ENCODE measurements at places on chromosomes 1 and 21. TPM values are rescaled to one million over a fixed set of nuclear protein-coding genes. Genes with fewer than 3 reads are reported as not detected.

DNA sequence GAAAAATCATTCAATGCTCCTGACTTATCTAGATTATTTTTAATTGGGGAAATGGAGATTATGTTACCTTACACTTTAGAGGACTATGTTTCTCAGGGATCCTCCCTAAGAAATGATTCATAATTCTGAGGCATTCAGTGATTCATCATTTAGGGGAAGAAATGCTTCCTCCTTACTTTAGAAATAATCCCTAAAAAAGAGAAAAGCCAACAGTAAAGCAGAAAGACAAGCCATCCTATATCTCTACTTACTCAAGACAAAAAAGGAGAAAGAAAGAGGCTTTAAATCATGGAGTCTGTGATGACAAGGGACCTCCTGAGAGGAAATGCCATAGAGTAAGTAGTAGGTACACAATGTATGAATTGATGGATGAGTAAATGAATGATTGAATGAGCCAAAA, 137.0 kb downstream of the BRINP2 start:
- no peak for DNase-seq

CDCA8 gene
- 2.2 TPM for total RNA-seq

- no peak for DNase-seq
These were observed 172.8 kb upstream of the GREM2 start for GRCh38 chr1:240784776-240785175.

DNA sequence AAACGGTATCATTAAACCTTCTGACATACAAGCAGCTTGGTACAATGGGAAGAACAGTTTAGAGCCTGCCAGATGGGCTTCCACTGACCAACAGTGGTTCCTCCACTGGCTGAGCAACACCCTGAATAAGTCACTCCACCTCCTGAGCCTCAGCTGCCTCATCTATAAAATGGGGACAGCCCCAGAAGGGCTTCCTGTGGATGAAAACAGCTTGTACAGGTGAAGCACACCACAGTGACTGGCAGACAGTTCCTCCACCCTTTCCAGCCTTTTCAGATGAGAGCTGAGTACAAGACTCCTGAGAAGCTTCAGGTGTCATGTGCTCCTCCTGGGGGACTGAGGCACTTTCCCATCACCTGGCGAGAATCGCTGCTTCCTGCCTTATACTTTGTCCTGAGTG, 2.1 kb downstream of the CAPZB start:
- DNase-seq = no peak

- DNase-seq = no peak
These were observed 323.4 kb downstream of the LTN1 start for GRCh38 chr21:28669321-28669720.

DNA sequence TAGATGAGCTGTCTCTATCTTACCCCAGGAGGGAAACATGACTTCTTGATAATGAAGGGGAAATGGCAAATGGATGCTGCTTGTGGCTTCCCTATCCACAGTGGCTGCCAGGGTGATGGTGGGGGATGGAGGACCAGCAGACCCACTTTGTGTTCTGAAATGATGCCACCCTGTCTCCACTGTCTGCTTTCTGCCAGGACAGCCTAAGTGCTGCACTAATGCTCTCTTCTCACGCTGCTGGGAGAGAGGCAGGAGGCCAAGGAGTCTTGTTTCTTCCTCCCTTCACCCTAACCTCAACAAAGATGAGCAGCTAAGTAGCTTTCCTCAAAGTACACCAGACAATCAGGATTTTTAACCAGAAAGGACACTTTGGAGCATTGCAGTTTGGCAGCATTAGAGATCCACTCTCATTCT, 36.6 kb downstream of the XCL1 start:
- DNase-seq = no peak

VPS26C gene
- 29.5 TPM for total RNA-seq

- no peak for DNase-seq
These were observed 92.8 kb downstream of the INTS7 start for GRCh38 chr1:211942583-211942982.

TNFRSF4 gene
- total RNA-seq = 3.2 TPM
